ENCODE measurements at places on chromosomes 7 and 10.

DNA sequence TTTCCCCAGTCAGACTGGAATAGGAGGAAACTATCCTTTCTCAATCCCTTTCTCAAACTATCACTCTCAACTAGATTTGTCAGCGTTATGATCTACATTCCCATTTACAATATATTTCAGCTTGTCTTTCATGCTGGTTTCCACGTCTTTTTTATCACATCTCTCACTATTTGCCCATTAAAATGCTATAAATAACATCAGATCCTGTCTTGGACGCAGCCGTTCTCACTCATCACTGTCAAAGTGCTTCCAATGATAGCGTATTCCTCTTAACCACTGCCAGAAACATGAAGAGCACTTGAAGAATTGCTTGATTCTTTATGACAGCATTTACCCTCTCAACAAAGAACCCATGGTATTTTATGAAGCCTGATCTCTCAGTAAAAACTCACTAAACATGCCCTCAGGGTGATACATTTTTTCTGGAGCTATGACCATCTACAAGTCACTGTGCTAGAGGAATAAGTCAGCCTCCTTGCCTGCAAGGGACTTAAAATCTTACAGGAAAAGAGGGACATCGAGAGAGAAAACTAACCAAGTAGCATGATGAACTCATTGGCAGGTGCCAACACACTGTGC, 205.6 kb upstream of the PFKP start:
- DNase-seq: no peak

- no peak for DNase-seq
Measured at GRCh38 chr7:63953181-63953580, 45.5 kb upstream of the ZNF722 start.

DNA sequence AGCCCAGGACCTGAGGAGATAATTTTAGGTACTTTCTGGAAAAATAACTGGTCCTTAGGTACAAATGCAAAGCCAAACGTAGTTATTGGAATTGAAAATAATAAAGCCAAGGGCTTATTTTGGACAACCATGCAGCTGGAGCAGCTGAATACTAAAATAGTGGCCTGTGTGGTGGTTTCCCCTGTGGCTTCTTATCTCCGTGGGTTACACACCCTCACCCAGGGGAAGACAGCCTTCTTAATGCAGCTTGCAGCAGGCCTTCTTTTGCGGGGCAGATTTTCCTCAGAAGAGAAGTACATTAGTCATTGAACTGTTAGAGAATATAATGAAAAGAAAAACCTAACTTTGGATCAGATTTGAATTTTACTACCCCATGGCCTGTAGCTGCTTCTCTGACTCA, 133.5 kb downstream of the ST7 start:
- no peak for DNase-seq

- DNase-seq: no peak
Measured at GRCh38 chr10:75705426-75705825, 274.0 kb downstream of the LRMDA start.

- no peak for DNase-seq
Measured at GRCh38 chr7:48094861-48095293, 5.8 kb downstream of the UPP1 start.

DNA sequence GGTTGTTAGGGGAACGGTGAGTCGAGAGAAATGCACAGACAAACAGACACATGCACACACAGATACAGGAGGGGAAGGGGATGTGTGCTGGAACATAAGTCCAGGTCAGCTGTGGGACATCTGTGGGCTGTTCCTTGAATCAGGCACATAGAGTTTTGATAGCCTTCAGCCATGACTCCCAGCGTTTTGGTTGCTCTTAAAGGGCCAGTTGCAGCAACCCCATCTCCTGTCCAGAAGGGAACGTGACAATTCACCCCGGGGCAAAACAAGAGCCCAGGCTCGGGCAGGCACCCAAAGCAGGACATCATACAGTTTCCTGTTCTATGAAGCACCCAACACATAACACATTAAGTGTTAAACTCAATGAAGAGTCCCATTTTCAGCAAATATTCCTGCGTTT, 9.6 kb downstream of the INSYN2A start:
- no peak for DNase-seq
